Peyer's patch (tissue), 4 donors: ENCODE measurements at places on chromosomes 16 and 17.

- no peak for DNase-seq
Measured at GRCh38 chr16:89033796-89034572, 57.0 kb upstream of the CBFA2T3 start.

DNA sequence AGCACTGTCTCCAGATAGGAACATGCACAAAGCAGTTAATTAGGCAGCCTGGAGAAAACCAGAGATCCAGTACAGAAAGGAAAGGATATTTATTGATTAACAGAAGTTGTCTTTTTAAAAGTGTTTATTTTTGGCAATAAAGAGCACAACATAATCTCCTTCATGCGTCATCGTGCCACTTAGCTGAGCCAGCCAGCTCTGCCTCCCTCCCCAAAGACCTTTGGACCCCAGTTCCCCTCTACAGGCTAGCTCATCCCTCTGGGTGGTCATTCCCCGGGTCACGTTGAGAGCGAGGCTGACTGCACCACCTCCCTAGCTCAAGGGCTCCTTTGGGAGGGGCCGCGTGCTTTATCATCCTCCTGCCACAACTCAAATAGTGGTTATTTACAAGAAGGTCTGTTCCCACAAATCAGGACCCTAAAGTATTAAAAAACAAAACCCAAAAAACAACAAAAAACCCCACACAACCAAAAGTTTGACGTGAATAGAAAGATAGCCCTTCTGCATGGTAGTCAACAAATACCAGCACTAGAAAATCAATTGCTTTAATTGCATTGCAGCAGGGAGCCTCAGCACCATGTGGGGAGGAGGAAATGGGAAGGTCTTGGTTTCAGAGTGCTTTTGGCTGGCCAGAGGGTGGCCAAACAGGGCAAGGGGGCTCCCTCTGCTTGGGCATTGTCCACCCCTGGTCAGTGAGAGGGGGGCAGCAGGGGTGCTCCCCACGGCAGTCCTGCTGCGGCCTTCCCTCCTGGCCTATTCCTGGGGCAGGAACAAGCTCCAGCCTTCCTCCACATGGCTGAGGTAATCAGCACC lies 9.6 kb downstream of the POLR2C start:
- DNase-seq: peak; percentile 83

DNA sequence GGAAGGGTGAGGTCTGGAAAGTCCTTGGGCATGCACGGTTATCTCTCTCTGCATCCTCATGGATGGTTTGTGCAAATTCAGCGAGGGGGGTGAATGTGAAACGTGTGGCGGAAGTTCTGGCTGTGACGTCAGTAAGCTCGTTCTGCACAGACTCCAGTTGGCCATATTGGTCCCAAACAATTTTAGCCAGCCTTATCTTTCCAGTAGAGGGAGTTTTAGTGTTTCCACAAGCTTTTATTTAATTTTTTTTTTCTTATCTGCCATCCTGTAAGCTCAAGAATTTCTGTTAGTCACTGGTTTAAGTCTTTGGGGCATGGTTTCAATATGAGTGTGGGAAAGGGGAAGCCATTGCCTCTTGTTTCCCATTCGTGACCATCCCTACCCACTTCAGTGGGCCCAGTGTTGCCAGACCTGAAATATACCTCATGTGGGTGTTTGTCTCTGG lies 39.0 kb downstream of the HLF start:
- DNase-seq: no peak

- DNase-seq: no peak
Measured at GRCh38 chr16:52568983-52569690, 22.2 kb upstream of the TOX3 start.

DNA sequence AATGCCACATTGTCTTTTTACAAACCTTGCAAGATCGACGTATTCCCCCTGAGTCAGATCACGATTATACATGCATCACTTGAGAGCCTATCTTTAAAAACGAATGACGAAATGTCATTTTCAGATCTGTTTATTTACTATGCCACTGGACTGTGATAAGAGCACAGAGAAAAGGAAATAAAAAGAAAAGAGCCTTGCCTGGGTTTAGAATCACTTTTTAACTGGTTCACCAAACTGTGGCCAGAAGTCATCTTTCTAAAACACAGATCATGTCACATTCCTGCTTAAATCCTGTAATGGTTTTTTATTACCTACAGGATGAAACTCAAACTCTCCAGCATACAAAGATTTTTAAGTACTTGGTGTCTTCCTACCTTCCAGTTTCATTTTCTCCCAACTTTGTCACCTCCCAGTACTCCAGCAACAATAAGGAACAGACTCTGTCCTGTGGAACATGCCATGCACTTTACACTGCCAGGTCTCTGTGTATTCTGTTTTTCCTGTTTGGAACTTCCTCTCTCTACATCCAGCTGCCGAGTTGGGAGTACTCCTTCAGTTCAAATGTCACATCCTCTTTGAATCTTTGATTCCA lies 91.5 kb downstream of the SNX11 start:
- peak; percentile 53 for DNase-seq

GRCh38 chr17:1606352-1606985 lies 22.2 kb downstream of the SLC43A2 start:
- DNase-seq: no peak

DNA sequence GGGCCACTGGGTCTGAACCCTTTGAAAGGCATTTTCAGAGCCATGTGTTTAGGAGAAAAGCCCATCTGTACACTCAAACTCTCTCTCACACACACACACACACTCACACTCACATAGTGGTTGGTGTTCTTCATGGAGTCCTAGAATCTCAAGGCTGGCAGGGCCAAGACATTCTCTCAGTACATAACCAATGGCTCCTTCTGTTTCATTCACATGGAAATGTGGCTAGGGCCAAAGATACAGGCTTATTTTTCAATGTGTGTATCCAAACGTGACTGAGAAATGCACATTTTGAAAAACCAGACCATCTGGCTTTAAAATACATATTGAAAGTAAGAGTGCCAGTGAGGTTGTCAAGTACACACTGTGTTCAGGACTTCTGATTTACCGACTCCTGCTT lies 59.0 kb upstream of the SALL1 start:
- no peak for DNase-seq

GRCh38 chr16:28003923-28004322 lies 59.6 kb downstream of the GSG1L start:
- no peak for DNase-seq

DNA sequence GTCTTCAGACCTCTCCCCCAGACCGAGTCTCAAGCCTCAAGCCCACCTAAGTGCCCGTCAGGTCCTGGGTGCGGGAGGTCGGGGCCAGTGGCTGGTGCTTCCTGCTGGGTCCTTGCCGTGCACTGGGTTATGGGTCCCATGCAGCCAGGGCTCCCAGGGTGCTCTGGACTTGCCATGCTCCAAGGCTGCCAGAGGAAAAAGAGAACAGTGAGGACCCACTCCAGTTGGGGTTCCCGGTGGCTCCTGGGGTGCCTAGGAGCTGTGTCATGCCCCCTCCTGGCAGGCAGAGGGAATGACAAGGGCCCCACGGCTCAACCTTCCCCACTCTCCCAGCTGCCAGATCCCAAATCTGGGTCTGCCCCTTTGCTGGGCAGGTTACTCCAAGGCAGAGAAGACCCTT lies 3.8 kb downstream of the SNX20 start:
- DNase-seq: peak; percentile 42

GRCh38 chr16:47310792-47311211 lies 150.1 kb downstream of the ITFG1 start:
- DNase-seq: no peak

GRCh38 chr16:88545781-88546180 lies 24.4 kb upstream of the ZC3H18 start:
- DNase-seq: no peak

GRCh38 chr16:78704416-78704815 lies 605.0 kb downstream of the WWOX start:
- no peak for DNase-seq

DNA sequence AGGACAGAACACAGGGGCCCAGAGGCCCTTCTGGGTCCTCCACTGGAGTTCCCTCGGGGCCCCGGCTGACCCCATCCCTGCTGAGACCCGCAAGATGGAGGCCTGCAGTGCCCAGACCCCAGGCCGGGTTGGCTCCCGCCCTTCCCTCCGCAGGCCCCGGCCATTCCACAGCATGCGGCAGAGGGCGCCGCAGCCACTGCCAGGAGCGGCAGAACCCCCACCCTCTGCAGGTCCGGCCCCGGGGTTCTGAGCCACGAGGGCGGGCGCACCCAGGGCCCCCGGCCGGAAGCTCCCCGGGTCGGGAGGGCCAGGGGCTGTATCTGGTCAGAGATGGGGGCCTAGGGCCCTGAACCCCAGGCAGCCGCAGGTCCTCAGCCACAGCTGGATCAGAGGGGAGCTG lies 2.4 kb upstream of the PERCC1 start:
- DNase-seq: peak; percentile 60

DNA sequence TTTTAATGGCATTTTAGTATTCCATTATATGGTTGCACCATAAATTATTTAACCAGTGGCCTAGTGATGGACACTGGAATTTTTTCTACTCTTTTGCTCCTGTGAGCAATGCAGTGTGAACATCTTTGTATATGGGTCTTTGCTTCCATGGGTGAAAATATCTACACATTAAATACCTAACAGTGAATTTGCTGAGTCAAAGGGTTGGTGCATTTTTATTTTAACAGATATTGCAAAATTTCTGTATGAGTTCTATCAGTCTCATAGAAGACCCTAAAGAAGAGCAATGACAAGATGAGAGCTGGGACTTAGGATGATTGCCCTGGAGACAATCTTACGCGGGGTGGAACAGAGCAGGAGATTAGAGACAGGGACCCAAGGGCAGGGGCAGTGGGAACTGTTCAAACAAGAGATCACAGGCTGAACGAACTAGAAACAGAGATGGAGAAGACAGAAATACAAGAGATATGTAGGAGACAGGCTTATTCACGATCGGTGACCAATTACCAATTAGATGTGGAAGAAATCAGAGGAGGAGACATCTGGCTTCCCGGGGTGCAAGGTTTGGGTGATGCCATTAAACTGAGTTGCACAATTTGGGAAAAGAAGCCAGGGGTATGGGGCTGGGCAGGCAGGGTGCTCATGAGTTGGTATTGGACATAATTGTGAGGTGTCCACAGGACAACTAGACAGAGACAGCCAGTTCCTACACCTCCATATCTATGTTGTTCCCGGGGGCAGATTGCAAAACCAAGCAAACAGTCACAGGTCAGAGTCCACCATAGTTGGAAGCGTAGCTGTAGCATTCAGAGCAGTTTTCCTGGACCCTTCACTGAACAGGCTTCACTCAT lies 39.9 kb upstream of the LONP2 start:
- DNase-seq: peak; percentile 80

GRCh38 chr16:82011199-82011641 lies at the start of gene SDR42E1:
Gene SDR42E1 (minus strand): TSS chr16:82011470. CDS start chr16:82000858, 10,612 bp downstream.
- DNase-seq: peak; percentile 88

DNA sequence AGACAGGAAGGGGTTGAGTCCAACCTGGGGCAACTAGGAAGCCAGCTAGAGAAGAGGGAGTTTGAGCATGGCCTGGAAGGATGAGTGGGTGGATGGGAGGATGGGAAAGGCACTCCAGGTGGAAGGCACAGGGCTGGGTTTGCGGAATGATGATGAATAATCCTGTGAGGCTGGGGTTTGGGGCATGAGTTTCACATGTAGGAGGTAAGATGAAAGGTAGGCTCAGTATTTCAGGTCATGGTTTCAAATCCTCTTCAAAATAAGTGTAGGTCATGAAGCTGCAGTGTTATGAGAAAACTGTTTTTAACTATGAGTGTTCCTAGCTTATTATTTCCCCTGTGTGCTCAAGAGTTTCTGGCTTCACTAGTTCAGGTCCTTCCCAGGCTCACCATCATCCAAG lies 130.3 kb downstream of the SKAP1 start:
- no peak for DNase-seq

GRCh38 chr17:79051306-79051705 lies 23.3 kb upstream of the ENGASE start:
- DNase-seq: no peak

GRCh38 chr17:64173646-64174045 lies 43.7 kb upstream of the ERN1 start:
- no peak for DNase-seq

DNA sequence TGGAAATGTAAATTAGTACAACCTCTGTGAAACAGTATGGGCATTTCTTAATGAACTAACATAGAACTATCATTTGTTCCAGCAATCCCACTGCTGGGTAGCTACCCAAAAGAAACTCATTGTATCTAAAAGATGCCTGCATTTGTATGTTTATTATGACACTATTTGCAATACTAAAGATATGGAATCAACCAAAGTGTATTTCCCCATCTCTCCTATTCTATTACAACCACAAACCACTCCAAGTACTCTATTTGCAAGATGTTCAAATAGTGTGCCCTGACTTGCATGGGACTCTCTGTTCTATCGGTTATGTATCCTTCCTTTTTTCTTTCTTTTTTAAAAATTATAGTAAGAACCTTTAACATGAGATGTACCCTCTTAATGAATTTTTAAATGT lies 845.2 kb downstream of the CDH11 start:
- DNase-seq: no peak

- DNase-seq: no peak
Measured at GRCh38 chr16:31110106-31111034, 2.2 kb downstream of the BCKDK start.

- DNase-seq: no peak
Measured at GRCh38 chr17:71899317-71899716, 221.5 kb upstream of the SOX9 start.

DNA sequence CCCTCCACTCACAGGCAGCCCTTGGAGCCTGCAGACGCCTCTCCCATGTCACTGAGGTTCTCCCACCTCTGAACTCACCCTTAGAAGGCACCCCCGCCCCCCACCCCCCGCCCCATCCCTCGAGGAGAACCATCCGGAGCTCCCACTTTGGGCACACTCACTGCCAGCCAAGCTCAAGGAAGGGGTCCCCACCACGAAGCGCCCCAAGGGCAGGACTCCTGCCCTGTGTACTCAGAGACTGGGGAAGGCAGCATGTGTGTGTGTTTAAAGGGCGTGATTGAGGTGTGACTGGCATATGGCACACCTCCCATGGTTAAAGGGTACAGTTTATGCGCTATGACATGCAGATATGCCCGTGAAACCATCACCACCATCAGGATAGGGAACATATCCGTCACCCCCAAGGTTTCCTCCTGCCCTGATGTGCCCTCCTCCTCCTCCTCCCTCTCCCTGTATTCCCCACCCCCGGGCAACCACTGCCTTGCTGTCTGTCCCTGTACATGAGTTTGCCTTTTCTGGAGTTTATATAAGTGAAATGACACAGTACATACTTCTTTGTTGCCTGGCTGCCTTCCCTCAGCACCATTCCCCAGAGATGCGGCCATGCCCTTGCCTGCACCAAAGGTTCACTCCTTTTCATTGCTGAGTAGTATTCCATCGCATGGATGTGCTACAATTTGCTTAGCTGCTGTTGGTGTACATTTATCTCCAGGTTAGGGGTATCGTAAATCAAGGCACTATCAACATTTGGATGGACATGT lies 14.0 kb upstream of the RBFOX3 start:
- DNase-seq: peak; percentile 47

- no peak for DNase-seq
Measured at GRCh38 chr17:31721291-31722025, 137.6 kb downstream of the COPRS start.

DNA sequence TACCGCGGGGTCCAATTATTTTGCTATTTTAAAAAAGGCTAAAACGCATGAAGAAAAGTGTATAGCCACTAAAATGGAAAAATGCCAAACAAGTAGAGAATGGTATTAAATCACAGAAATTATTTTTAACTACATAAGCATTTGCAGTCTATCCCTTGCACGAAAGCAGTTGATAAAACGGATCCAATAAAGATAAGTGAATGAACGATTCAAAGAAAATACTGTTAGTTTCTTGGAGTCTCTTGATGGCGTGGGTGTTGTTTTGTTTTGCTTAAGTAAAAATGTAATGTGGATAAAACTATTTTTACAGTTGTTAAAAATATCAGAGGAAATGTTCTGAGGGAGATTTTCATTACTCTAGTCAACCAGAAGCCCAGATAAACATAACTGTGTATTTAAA lies 9.3 kb downstream of the HS3ST3A1 start:
- DNase-seq: no peak

GRCh38 chr17:21196126-21196525 lies 17.8 kb downstream of the TMEM11 start:
- DNase-seq: no peak
